ENCODE measurements at places on chromosomes 2 and 18. TPM values are rescaled to one million over a fixed set of nuclear protein-coding genes. Genes with fewer than 3 reads are reported as not detected.

Gene TCF23
- not detected for total RNA-seq

Gene ATG16L1
- 11.3 TPM for total RNA-seq

Gene CRACDL
- total RNA-seq, result 1.6 TPM

Gene IL1RL2
- total RNA-seq, result not detected

Gene ELOA2
- total RNA-seq, result not detected

Gene FAM168B
- 88.1 TPM for total RNA-seq

Data from hematopoietic multipotent progenitor cell (in vitro differentiated cells).